SK-N-SH (cell line): ENCODE measurements at places on chromosomes 7 and 10.

GRCh38 chr7:118696879-118697278 is 472.4 kb downstream of the ANKRD7 start:
- DNase-seq = no peak

GRCh38 chr7:44216521-44217222 is 15.9 kb downstream of the YKT6 start:
- peak; percentile 56 for DNase-seq

GRCh38 chr7:964401-965231 is 10.1 kb upstream of the ADAP1 start:
- peak; percentile 89 for DNase-seq

- peak; percentile 79 for DNase-seq
These were observed 748 bp downstream of the PHTF2 start for GRCh38 chr7:77799078-77799964.

DNA sequence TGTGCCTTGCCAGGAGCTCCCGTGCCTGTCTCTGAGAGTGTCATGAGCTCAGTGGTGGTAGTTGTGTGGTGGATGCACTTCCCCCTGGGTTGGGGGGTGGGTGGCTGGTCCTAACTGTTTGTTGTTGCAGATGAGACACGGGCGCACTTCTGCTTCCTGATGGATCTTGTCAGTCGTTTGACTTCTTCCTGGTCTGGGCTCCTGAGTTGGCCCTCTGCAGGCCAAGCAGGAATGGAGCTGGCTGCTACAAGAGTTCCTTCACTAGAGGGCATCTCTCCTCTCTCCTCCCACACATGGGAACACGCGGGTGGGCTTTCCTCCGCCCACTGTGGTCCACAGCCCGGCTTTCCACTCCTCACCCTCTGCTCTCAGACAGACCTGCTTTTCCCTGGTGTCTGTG is 82.0 kb downstream of the BMS1 start:
- peak; percentile 41 for DNase-seq

DNA sequence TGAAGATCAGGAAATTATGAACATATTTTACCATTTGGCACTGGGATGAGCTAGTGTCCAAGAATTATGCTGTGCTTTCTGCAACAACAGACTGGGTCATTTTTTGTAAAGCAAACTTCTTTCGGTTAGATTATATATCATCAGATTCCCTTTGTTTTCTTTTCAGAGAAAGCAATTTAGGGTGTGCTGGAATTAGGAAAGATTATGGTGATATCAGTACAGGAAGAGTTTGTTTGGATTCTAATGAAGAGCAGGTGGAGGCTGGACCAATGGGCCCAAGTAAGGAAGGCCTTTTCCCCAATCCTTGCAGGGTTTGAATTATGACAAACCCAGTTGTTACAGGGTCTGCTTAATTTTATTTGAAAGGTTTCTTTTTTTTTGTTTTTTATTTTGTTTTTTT is 1092.8 kb downstream of the KCNMA1 start:
- peak; percentile 19 for DNase-seq

GRCh38 chr10:71285180-71285545 is 33.9 kb upstream of the SLC29A3 start:
- DNase-seq = peak; percentile 85

DNA sequence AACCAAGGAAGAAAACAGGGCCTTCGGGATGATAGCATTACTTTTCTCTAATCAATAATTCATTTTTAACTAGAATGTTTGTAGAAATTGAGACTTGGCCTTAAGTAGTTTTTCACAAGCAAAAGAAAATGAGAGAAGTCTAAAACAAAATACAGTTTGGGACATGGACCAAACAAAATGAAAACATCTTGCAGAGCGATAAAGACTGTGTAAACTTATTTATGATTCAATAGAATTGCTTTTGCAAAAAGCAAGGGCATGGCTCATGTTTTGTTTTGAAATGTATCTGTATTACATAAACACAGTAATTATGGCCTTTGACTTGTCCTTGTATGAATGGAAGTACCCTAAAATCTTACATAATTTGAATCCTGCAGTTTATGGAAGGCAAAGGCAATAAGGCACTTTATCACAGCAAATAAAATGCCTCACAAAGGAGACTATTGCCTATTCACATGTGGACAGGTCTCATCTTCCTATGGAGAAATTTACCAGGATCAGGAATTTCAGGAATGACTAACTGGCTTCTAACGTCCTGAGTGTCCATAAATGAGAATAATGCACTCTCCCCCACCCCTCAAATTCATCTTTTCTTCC is 295.2 kb downstream of the PTEN start:
- DNase-seq = no peak

- no peak for DNase-seq
These were observed 569.6 kb downstream of the LRMDA start for GRCh38 chr10:76001019-76001418.

DNA sequence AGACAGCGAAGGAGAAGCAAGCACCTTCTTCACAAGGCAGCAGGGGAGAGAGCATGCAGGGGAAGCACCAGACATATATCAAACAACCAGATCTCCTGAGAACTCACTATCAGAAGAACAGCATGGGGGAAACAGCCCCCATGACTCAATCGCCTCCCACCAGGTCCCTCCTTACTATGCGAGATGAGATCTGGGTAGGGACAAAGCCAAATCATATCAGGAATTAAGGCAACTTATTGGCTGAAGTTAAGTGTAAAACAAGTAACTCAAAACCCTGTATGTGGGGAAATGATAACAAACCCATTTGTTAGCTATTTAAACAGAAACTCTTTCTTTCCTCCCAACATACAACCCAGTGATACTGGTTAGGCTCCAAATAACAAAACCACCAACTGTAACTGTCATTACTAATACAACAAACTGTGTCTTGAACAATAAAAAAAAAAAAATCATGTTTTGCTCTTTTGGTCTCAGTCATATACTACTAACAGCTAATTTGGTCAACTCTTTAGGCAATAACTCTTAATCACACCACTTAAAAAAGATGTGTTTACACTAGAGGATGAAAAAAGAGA is 57.8 kb downstream of the MINDY3 start:
- DNase-seq = no peak

DNA sequence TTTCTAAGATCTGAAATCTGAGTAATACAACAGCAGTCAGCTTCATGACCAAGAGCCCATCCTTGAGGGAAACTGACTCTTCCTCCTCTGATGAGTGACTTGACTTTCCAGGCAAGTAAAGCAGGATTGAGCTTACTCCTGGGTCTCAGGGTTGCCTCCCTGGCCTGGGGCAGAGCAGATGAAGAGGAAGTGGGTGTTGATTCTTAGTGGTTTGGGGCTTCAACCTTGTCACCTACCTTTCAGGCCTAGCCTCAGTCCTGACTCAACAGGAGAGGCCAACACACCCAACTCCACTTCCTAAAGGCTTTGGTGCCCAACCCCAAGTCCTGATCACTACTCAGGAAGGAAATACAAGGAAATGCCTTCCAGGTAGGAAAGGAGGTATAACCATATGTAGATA is 54.1 kb downstream of the KCNMA1 start:
- no peak for DNase-seq

- DNase-seq = no peak
These were observed 337.3 kb upstream of the GHITM start for GRCh38 chr10:83801983-83802382.

DNA sequence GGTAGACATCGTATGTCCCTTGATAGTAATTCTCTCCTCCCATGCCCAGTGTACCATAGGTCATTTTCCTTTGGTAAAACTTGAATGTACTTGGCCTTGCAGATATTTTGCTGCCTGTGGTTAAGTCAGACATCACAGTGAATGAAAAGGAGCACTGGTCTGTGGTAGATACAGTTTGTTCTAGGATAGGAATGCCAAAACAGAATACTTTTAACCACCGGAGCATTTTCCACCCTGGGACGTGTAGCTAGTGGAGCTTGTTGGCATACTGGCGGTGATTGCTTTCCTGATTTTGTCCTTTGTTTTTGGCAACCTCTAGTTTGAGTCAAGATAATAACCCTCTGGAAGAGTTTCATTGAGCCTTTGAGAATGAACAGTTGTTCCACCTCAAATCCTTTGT is 92.0 kb upstream of the BMPER start:
- no peak for DNase-seq

DNA sequence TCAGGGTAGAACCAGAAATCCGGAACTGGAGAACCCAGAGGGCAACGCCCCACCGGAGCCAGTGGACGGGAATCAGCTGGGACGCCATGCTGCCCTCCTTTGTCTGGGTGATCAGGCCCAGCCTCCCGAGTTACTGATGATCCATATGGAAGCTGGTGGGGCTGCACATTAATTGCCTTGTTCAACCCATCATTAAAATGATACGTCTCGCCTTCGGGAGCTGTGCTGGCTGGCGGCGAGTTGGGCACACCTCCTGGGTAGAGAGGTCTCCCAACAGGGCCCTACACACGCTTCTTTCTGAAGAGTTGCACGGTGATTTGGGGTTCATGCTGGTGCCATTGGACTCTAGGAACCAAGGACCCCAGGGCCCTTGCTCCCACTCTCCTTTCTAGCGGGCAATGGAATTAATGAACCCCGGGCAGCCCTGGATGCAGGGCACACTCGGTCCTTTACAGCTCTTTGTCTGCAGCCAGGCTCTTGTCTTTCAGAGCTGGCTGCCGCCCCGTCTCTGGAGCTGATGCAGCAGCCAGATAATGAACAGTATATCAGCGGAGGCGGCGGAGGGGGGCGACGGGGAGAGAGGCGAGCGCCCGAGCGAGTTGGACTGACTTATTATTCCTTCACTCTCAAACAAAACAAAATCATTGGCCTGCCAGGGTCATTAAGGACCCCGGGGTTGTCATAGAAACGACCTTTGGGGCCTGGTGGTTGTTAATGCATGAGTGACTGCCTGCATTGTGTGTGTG is 412.2 kb upstream of the ZMIZ1 start:
- peak; percentile 78 for DNase-seq

DNA sequence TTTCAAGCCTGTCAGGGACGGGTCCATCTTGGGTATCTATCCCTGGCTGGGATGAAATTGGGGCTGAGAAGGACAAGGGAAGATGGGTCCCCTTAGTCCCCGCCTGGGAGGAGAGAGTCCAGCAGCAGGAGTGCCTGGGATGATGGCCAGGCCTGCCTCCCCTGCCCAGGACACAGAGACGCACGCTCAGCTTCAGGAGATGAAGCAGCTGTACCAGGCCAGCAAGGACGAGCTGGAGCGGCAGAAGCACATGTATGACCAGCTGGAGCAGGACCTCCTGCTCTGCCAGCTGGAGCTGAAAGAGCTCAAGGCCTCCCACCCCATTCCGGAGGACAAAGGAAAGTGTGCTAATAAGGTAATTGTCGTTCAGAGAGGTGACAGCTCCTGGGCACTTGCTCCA is 15.4 kb downstream of the CCDC136 start:
- no peak for DNase-seq

DNA sequence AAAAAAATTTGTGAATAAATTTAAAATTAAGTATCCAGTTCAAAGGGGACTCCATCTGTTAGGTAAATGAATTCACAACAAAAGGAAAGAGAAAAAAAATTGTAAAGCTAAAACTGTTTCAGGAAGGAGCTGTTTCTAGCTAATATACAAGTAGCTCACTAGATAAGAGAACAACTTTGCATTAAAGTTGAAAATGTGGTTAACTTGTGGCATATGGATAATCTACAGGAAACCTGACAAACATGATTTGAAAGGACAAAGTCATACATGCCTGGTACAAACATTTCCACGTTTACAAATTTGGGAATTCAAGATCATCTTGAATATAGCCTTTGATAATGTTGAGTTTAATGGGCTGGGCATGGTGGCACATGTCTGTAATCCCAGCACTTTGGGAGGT is 8.9 kb downstream of the NT5C3A start:
- DNase-seq = no peak

DNA sequence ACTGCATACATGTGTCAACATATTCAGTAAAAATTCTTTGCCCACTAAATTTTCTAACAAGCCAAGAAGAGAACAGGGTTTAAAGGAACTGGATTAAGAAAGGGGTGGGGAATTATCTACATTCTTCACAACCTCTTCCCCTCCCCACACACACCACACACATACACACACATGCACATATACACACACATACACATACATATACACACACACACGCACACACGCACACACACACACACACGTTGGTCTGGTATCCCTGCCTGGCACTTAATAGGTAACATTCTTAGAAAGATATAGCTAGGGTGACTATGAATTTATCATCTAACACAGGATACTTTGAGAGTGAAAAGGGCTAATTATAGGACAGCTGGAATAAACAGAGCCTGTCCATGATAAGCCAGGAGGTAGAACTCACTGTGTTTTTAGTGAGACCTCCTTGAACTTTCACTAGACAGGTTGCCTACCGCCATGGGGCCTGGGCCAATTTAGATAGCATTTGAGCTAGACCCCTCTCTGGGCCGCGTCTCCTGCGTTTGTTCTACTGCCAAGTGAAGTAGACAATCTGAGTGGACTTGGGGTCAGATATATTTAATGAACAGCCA is 33.1 kb upstream of the EPC1 start:
- DNase-seq = no peak

DNA sequence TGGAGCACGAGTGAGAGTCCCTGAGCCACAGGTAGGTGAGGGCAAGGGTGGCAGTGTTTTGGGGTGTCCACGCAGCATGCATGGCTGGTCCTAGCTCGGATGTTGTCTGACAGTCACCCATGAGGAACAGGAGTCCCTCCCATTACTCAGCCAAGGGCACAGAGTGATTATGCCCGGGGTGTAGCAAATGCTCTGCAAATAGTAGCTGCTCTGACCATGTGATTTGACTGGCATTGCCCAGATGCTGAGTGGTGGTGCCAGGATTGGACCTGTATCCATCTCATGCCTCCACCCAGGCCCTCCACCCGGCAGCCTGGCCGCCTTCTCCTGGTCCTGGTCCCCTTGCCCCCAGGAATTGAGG is 150.8 kb downstream of the GRK5 start:
- no peak for DNase-seq

GRCh38 chr10:32932225-32932729 is 25.8 kb downstream of the ITGB1 start:
- DNase-seq = no peak

GRCh38 chr7:131602304-131602993 is 46.0 kb upstream of the PODXL start:
- DNase-seq = peak; percentile 58

DNA sequence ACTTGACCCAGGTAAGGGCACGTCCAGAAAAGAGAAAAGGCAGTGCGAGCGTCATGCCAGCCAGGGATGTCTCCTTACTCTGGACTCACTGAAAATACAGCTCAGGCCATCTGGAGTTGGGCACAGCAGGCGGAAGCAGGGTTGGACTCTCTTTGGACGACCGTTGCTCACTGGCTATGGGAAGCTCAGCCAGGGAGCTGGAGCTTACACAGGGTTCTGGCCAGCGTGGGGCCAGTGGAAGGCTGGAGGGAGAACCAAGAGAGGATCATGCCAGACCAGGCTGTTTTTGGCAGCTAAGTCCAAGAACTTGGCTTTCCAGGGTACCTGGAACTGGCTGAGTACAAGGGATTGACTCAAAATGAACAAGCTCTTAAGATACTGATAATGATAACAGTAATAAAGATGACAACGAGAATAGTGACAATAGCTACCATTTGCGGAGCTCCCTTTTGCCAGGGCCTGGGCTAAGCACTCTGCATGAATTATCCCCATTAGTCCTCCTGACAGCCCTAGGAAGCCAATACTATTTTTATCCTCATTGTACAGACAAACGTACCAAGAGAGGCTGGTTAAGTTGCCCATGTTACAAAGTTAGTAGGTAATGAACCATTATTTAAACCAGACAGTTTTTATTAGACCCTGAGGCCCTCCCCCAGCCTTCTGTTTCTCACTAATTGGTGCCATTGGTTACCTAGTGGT is 177.6 kb downstream of the PTPN20 start:
- no peak for DNase-seq
